ENCODE measurements at places on chromosomes 3 and 15.

GRCh38 chr15:79168922-79169456 is 78.4 kb upstream of the RASGRF1 start:
- peak; percentile 53 for DNase-seq

GRCh38 chr15:42160136-42160535 is 3.7 kb upstream of the PLA2G4F start:
- DNase-seq = no peak

- DNase-seq = no peak
These were observed 81.6 kb downstream of the LRRC49 start for GRCh38 chr15:70974004-70974832.

- no peak for DNase-seq
These were observed 566.7 kb upstream of the NECTIN3 start for GRCh38 chr3:110504901-110505300.

DNA sequence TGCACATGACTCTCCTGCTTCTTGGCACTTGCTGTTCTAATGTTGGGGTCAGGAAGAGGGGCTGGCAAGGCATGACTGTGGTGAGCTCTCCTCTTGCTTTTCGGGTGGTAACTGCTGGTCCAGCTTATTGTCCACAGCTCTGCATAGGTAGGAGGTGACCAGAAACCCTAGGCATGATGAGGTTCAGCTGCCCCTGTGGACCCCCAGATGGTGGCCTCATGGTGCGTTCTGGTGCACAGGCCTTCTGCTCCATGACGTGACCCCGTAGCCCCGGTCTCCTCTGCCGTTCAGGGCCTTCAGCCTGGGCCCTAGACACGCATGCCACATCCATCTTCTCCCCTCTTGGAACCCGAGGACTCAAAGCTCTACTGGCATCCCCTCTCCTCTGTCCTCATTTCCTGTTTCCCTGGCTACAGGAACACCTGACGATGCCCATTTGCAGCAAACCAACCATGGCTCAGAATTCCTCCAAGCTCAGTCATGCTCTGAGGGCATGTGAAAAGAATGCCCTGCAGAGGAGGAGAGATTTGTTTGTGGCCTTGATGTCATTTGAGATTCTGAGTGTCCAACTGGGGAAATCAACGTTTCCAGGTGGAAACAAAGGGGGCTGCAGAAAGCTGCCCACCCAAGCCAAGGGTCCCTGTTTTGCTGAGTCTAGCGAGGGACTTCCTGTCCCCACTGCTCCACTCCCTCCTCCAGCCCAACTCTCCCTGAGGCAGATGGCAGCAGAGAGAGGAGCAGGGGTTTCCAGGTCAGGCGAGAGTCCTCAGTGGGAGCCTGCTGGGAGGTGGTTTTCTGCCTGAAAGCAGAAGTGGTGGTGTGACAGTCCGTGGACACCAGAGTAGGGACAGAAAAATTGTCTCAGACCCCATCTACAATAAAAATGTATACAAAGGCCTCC is 198.7 kb upstream of the LYSMD4 start:
- DNase-seq = no peak

DNA sequence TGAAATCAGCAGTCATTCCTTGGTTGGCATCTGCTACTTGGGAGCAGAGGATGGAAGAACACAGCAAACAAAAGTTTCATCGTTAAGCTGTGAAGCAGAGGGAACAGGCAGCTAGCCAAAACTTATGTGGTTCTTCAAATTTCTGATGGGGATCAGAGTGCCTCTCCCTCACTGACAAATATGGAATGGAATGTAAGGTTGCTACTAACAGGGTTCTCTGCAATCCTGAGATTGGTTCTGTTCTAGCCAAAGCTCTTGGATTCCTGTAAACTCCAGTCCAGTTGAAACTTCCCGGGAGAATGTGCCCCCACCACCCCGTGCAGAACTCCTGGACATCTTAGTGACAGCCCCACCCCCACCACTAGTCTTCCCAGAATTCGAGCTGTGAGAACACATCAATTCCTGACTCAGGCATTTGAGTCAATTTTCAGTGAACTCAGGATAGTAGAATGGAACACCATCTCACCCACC is 55.9 kb upstream of the PHLDB2 start:
- DNase-seq = peak; percentile 49

DNA sequence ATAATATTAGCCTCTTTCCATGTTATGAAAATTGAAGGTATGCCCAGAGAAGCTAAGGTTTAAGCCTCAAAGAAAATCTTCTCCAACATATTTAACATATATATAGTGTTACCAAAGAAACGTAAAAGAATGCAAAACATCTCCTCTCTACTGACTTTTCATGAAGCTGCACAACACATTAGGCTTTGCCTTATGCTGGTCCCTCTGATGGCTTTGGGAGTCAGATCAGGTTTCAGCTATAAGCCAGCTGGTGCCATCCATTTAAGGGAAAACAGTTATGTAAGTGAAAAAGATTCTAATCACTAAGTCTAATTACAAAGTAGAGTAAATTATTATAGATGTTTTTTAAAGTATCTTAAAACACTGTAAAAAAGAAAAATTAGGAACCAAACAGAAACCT is 410.5 kb downstream of the LSAMP start:
- DNase-seq = no peak

DNA sequence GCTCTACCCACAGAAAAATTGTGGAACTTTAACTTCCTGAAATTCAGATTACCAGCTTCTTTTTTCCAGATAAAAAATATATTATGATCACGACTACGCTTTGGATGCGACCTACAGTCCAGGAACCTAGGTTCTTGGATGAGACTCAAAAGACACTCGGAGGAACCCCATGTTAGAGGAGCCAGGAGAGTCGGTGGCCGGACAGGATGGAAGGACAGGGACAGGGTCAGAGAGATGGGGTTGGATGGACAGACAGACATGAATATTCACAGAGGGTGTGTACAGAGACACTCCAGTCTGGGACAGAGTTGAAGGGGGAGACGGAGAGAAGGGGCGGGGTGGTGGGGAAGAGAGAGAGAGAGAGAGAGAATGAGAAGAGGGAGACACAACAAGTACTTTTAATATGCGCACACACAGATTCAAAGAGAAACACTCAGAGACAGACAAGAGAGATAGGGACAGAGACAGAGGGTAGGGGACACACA is 9.5 kb downstream of the FAM3D start:
- DNase-seq = no peak

GRCh38 chr15:68806220-68807060 is 14.3 kb downstream of the ANP32A start:
- DNase-seq = no peak

Measured in left ventricle myocardium superior (tissue), 1 donor.